ENCODE measurements at places on chromosomes 1 and 21.

GRCh38 chr1:56921479-56921878 is 44.3 kb downstream of the C8B start:
- no peak for DNase-seq

DNA sequence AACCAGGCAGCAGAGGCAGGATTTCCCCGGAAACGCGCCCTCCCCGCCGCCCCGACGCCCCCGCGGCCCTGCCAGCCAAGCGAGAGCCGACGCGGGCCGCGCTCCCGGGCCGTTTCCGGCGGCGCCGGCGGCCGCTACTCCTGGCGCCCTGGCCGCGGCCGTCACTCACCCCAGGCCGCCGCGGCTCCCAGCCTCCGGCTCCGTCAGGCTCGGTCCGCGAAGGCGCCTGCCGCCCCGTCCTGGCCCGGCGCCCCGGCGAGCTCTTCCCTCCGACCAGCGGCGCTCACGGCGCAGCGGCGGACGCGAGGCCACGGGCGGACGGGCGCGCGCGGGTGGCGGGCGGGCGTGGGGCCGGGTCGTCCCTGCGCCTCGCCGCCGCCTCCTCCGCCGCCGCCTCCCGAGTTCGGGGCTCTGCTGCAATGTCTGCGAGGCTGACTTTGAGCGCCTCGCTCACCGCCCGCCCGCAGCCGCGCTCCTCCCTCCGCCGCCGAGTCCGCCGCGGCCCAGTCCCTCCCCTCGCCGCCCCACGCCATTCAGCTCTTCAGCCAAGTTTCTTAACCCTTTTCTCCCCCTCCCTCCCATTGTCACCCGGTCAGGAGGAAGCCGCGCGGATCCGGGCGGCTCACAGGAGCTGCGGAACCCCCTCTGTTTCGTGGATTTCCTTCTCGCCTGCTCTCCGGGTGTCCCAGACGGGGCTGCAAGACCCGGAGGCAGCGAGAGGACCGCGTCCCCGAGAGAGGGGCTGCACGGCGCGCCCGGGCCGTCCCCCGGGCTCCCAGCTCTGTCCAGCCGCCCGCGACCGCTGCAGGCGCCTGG is at the start of gene NRIP1:
Gene NRIP1, minus strand, starts transcription at position 425 of the 816 bp plus-strand sequence. CDS start 96,808 bp downstream, outside the sequence.
- DNase-seq, result peak; percentile 63

GRCh38 chr1:29465755-29466154 is 229.4 kb downstream of the PTPRU start:
- DNase-seq, result no peak

- no peak for DNase-seq
Observed at GRCh38 chr1:195948123-195948895, 659.9 kb downstream of the KCNT2 start.

DNA sequence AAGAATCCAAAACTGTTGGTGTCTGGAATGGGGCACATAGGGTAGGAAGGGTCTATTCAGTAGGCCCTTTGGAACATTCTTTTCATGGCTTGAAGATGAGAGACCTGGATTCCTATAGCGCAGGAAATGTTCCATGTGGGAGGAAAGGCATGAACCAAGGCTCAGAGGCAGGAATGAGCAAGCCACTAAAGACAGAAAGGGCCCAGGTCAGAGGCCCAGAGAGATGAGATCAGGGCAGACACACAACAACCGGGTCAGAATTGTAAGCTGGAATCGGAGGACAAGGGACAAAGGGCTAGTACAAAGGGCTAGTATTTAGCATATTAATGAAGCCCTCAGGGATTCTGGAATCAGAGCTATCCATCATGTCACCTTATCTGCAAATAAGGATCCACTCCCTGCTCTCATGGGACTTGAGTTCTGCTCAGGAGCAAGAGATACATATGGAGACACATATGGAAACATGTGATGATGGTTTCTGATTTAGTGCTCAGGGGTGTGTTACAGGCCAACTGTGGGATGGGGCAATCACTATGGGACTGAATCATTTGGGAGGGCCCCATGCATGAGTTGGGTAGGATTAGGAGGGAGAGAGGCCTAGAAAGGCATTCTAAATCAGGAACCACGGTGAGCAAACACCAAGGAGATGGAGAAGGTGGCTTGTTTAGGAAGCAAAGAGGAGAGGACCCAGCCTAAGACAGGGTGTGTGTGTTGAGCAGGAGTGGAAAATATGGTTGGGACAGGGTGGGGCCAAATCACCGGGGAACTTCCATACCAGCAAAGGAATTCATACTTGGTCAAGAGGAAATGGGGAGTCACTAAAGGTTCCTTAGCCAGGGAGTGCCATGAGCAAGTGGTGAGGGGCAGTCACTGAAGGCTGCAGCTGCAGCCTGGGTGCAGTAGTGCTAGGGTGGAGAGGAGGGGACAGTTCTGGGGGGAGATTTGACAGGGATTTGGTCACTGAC is 8.6 kb downstream of the NECTIN4 start:
- DNase-seq, result no peak

DNA sequence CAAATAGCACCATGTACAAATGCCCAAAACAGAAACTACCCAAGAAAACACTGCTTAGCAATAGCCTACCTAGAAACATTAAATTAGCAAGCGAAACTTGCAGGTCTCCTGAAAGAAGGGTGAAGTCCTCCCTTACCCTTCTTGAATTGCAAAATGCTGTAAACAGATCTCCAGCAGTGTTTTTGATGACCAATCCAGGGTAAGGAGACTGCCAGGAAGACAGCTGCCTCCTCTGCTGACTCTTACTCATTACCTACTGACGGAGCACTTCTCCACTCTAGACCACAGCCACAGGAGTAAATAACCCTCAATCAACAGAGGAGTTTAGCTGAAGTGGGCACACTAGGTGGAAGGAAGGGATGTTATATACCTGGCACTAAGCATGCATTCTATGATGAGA is 32.2 kb upstream of the GADD45A start:
- DNase-seq, result no peak

GRCh38 chr1:185595835-185596667 is 138.1 kb upstream of the HMCN1 start:
- peak; percentile 1 for DNase-seq

GRCh38 chr1:238727670-238728069 is 658.7 kb upstream of the CHRM3 start:
- DNase-seq, result no peak

- DNase-seq, result no peak
Observed at GRCh38 chr1:163758977-163759670, 437.4 kb downstream of the NUF2 start.

GRCh38 chr21:32994305-32994704 is 31.4 kb upstream of the OLIG2 start:
- DNase-seq, result no peak

DNA sequence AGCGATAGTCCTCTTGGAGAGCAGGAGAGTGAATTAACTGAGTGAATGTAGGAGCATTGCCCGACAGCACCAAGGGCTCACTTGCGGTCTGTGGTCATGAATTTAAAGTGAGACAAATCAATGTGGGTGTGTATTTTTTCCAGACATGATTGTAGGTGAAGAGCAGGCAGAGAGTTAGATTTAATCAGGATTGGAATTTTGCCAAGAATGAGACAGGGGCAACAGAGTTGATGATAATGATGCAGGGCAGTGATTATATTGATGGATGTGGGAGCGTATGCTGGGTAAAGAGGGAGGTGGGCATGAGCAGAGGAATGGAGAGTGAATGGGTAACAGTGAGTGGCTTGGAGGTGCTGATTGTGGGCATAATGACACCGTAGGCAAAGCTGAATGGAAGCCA is 20.0 kb upstream of the SYT6 start:
- DNase-seq, result no peak

DNA sequence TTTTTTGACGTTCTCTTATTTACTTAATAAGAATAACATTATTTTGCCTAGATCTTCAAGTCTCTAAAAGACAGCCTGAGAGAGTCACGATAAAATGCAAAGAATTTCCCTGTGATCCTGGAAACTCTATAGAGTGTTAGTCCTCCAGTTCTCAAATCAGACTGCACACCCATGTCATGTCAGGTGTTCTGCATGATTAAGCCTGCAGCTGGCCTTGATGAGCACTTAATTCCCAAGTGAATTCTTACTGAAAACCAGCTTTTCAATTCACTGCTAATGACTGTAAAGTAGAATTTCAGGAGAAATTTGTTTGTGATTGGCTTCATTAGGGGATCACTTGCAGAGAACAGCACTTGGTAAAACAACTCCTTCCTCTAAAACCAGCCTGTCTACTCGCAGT is 41.9 kb downstream of the CHML start:
- no peak for DNase-seq

- peak; percentile 25 for DNase-seq
Observed at GRCh38 chr1:225849925-225850324, 32.3 kb downstream of the TMEM63A start.

GRCh38 chr21:15735409-15735808 is 5.6 kb downstream of the USP25 start:
- no peak for DNase-seq

DNA sequence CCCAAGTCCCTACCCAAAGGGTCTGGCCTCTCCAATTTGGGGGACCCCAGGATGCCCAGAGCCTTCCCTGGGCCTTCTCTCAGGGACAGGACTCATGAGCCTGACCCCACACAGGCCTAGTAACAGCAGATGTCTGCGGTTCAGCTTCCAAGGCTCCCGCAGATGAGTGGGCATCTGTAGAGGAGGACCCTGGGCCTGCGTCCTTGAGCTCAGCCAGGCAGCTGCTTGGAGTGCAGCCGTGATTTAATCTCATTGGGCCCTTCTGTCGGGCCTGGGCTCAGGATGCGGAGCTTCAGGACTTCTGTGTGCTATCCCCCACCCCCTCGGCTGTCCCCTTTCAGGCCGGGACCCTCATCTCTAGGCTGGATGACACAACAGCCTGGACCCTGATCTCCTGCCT is 35.4 kb downstream of the IGSF21 start:
- no peak for DNase-seq

DNA sequence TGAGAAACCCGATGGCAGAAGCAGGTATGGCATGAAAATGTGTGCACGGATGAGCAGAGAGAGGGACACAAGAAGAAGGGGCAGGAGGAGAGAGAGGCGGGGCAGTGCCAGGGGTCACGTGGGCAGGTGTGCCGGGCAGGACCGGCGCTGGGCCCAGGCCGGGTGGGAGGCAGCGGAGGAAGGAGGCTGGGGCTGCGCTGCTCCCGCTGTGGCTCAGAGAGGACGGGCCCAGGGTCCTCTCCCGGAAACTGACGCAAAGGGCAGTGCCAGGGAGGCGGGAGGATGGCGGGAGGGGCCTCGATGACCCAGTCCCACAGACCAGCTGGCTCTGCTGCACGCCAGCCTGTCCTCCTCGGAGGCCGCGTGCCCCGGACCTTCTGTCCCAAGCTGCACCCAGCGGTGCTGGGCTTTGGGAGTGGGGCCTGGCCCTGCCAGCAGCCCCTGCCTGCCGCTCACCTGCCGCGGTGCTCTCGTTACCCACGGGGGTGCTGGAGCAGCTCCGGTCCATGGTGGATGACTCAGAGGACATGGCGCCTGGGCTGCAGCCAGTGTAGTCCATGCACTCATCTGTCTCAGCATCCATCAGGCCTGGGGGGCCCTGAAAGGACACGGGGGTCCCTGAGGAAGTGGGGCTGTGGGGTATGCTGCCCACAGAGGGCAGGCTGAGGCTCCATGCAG is 153.9 kb downstream of the CASZ1 start:
- no peak for DNase-seq

DNA sequence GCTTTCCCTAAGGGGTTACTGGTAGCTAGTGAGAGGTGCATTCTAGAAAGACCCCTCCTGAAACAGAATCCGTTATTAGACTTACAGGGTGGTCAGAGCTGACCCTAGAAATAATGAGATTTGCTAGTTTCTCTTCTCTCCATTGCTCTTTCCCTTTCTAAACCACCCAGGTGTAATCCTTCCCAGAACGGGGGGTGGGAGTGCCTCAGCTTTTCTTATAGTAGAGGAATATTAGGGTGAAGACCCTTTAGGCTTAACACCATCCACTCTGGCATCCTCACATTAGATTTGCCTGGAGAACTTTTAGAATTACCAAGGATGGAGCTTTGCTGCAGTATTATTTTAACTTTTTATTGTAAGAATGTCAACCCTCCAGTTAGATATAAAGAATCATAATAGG is 49.4 kb downstream of the CAPN9 start:
- no peak for DNase-seq

- DNase-seq, result no peak
Observed at GRCh38 chr1:172497230-172497629, 35.7 kb upstream of the SUCO start.

DNA sequence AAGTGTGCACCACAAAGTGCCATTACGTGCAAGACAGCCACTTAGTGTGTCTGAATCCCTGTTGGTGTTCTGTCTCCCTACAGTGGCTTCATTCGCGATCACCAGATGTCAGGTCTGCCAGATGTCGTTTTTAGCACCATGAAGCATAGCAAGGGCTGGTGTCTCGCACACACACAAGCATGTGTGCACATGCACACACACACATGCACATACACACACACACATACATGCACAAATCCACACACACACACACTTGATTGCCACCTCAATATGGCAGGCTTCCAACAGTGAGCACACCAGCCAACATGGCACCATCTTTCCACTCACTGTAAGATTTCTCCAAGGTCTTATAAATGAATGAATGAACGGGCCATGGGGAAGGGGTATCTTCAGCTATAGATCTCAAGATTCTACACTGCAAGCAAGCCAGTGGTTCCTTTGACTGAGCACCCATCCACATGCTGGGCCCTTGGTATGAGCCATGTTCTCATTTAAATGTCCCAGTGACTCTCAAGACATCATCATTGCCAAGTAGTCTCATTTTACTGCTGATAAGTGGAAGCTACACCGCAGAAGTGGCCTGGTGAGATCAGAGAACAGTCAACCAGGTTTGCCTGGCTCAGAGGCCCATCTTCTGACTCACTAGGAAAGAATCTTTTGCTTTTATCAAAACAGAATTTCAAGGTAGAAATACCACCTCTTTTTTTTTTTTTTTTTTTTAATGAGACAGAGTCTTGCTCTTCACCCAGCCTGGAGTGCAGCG is 84.9 kb downstream of the SIM2 start:
- no peak for DNase-seq

DNA sequence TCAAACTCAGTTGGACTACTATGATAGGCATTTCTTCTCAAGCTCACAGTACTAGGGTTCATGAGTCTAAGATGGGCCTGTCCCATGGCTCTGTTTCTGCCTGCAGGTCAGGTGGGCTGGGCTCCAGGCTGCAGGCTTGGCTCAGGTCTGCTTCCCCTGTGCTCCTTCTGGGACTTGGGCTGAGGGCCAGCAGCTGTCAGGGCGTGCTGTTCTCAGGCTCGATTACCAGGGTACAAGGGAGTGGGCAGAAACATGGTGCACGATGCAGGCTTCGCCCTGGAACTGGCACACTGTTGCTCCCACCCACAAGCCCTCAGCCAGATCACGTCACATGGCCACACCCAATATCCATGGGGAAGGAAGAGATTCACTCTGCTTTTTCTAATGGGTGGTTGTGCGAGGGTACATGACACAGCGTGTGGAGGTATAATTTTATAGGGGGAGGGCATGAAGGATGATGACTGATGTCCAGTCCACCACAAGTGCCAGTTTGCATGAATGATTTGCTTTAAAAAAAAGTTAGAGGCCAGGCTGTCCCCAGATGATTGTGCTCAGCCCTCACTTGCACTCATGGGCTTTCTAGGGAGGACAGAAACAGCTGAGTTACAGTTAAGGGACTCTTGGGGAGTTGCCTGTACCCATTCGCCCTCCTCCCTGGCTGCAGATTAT is 118.0 kb downstream of the ACTL8 start:
- DNase-seq, result no peak

DNA sequence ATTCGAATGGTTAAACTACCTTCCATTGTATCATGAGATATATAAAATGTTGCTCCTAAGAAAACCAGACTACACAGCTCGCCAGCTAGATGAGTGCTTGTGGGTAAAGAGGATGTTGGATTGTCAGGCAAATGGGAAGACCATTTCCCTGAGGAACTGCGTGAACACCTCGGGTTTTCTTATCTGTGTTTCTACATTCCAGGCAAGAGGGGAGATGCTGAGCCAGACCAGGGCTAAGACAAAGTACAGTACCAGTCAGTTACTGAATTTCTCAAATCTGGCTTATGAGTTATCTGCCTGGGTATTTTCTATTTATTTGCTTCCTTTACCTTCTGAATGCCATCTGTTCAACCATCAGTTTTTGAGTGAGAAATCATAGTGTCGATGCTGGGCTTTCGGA is 170.8 kb downstream of the PLA2G4A start:
- DNase-seq, result no peak
